ENCODE measurements at places on chromosomes 4 and X. TPM values are rescaled to one million over a fixed set of nuclear protein-coding genes. Genes with fewer than 3 reads are reported as not detected.

The EDA gene
- total RNA-seq = 12.8 TPM

The C4orf46 gene
- 3.4 TPM for total RNA-seq

The CITED1 gene
- not detected for total RNA-seq

The PRKG2 gene
- total RNA-seq = 0.17 TPM

The SULT1E1 gene
- total RNA-seq = not detected

The ARHGAP36 gene
- not detected for total RNA-seq

The NEUROG2 gene
- not detected for total RNA-seq

The AFP gene
- not detected for total RNA-seq

The GSX2 gene
- total RNA-seq = not detected

The SYN1 gene
- total RNA-seq = 9.4 TPM

The WDR17 gene
- 0.25 TPM for total RNA-seq

The CLDN22 gene
- not detected for total RNA-seq

GRCh38 chrX:154355094-154355775 lies 19.2 kb downstream of the FLNA start:
- peak; percentile 11 for DNase-seq

GRCh38 chrX:47169726-47170515 lies 23.7 kb upstream of the UBA1 start:
- peak; percentile 74 for DNase-seq

- no peak for DNase-seq
Measured at GRCh38 chr4:77776182-77777134, 42.7 kb downstream of the CNOT6L start.

DNA sequence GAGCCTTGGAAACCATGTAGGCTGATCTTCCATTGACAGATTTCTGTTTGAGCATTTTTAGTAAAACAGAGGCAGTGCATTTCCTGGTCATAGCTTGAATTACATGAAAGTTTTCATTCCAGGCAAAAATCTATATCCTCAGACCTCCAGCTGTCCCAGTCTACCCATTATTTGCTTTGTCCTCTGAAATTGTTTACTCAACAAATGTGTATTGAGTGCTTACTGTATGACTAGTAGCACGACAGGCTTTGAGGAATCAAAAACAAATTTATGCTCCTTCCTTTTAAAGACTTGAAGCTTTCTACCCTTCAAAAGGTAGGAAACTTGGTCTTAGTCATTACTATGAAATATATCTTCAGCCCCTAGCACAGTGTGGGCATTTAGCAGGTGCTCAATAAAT lies 307.9 kb upstream of the IGFBP7 start:
- DNase-seq = no peak

- no peak for DNase-seq
Measured at GRCh38 chrX:53456254-53456653, 22.1 kb upstream of the HSD17B10 start.

GRCh38 chr4:155889031-155889793 lies 14.3 kb upstream of the TDO2 start:
- DNase-seq = no peak

DNA sequence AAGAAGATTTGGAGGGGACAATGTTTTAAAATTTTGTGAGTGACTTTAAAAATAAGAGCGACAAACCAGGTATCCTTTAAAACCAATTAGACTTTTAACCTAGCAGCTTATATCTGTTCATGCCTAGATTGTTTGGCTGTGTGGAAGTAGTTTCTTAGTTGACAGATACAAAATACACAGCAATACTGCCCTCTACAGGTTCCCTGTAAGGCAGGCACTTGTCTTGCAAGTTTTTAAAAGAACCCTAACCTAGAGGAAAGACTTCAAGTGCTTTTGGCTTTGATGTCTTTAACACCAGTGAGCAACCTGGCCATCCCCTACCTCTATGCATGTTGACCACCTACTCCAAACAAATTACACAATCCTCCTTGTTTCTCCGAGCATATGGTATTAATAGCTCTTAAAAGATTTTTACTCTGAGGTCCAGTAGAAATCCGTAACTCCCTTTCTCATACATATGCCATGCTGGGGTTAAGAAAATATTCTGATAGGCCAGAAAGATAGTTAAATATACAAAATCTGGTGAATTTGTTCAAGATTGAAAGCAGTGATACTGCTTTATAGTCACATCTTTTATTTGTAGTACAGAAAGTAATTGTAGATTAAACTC lies 273.0 kb downstream of the ARHGAP24 start:
- DNase-seq = no peak

- no peak for DNase-seq
Measured at GRCh38 chrX:148904421-148905111, 404.1 kb downstream of the AFF2 start.

DNA sequence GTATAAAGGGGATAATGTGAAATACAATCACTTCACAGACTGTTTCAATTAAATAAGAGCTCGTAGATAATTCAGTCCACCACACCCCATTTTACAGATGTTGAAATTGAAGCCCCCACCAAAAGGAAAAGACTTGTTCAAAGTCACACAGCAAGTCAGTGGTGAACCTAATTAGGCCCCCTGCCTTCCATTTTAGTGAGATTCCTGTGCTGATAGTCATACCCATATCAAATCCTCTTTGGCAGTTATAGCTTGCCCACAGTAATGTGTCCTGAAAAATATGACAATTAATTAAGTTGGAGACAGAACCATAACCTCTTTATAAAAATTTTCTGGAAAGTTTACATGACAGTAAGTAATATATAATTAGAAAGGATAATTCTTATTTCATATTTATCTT lies 58.0 kb downstream of the AR start:
- DNase-seq = no peak

- DNase-seq = no peak
Measured at GRCh38 chr4:36392916-36393315, 111.5 kb downstream of the DTHD1 start.

- peak; percentile 15 for DNase-seq
Measured at GRCh38 chr4:7450775-7451433, 16.2 kb upstream of the PSAPL1 start.

DNA sequence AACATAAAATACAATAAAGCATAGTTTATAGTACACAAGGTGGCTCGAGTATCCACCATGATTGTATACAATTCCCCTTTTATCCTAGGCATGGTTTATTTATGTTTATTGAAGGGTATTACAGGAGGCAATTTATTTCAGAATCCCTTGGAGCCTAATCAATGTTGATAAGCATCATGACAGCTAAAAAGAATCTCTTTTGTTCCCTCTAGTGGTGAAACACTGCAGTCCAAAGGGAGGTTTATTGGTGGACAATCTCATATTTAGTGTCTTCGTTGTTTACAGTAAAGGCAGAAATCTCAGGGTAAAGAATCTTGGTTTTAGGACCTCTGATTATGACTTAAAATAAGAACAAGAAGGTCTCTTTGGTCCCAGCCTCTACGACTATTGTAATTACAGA lies 1712.5 kb downstream of the C4orf33 start:
- DNase-seq = no peak

DNA sequence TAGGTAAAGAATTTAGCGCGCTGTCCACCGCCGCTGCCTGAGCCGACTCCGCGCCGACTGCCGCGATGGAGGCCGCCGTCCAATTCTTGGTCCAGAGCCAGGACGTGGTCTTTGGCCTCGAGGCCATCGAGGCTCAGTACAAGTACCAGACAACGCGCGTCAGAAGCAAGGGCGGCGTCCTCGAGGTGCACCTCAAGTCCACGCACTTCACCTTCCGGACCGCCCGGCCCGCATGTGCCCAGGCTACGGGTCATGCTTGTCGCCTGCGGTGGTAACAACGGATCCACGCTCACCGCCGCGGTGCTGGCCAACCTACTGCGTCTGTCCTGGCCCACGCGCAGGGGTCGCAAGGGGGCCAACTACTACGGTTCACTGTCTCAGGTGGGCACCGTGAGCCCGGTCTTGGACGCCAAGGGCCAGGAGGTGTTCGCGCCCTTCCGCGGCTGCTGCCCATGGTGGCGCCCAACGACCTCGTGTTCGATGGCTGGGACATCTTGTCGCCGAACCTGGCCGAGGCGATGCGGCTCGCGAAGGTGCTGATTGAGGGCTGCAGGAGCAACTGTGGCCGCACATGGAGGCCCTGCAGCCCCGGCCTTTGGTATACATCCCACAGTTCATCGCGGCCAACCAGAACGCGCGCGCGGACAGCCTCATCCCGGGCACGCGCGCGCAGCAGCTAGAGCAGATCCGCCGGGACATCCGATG lies 128.0 kb downstream of the ANAPC4 start:
- peak; percentile 30 for DNase-seq

GRCh38 chrX:1453951-1454785 lies 1.5 kb upstream of the ASMTL start:
- DNase-seq = peak; percentile 92

GRCh38 chr4:95415346-95415771 lies 133.4 kb downstream of the UNC5C start:
- DNase-seq = no peak

GRCh38 chr4:169207436-169208089 lies 63.2 kb downstream of the SH3RF1 start:
- DNase-seq = no peak

GRCh38 chrX:68343551-68343950 lies 89.7 kb downstream of the OPHN1 start:
- no peak for DNase-seq

- DNase-seq = no peak
Measured at GRCh38 chrX:121000589-121000988, 15.0 kb upstream of the CT47A1 start.

- DNase-seq = no peak
Measured at GRCh38 chr4:180683186-180683585, 1560.0 kb upstream of the TENM3 start.

- no peak for DNase-seq
Measured at GRCh38 chr4:154018659-154019058, 229.8 kb upstream of the SFRP2 start.

- DNase-seq = no peak
Measured at GRCh38 chr4:41510179-41510578, 27.8 kb upstream of the LIMCH1 start.

GRCh38 chr4:138555584-138555983 lies 313.4 kb upstream of the SLC7A11 start:
- DNase-seq = no peak

DNA sequence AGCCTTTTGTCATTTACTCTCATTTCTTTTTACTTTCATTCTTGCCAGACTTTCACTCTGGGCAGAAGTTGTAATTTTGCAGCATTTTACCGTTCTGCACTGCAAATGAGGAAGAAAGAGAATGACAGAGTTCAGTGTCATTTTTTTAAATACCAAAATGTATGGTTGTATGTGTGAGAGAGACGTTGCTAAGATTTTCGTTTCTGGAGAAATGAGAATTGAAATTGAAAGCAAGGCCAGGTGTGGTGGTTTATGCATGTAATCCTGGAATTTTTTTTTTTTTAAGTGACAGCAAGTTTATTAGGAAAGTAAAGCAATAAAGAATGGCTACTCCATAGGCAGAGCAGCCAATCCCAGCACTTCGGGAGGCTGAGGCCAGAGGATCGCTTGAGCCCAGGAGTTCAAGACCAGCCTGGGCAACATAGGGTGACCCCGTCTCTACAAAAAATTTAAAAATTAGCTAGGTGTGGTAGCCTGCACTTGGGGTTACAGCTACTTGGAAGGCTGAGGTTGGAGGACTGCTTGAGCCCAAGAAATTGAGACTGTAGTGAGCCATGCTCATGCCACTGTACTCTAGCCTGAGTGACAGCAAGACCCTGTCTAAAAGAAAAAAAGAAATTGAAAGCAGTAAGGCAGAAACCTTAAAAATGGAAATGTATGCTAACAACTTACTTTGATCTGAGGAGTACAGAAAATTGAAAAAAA lies 12.9 kb downstream of the DCK start:
- no peak for DNase-seq

- DNase-seq = peak; percentile 52
Measured at GRCh38 chr4:84498203-84498934, 723 bp downstream of the NKX6-1 start.

DNA sequence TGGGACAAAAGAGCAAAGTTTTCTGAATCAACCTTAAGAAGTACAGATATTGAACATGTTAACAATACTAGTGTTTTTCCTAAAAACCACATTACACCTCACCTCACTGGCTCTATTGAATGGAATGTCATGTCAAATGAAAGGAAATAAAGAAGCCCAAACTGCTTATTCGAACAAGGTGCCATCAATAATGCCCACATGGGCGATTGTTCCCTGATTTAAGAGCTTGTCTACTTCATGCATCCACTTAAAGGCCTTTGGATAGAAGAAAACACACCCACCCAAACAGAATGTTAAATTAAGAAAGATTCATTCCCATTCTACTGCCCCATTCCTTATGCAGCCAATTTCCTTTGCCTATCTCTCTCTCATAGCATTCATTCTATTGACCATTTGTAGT lies 118.5 kb upstream of the PAQR3 start:
- DNase-seq = no peak

GRCh38 chrX:134753718-134754008 lies 95.4 kb upstream of the PLAC1 start:
- DNase-seq = no peak

DNA sequence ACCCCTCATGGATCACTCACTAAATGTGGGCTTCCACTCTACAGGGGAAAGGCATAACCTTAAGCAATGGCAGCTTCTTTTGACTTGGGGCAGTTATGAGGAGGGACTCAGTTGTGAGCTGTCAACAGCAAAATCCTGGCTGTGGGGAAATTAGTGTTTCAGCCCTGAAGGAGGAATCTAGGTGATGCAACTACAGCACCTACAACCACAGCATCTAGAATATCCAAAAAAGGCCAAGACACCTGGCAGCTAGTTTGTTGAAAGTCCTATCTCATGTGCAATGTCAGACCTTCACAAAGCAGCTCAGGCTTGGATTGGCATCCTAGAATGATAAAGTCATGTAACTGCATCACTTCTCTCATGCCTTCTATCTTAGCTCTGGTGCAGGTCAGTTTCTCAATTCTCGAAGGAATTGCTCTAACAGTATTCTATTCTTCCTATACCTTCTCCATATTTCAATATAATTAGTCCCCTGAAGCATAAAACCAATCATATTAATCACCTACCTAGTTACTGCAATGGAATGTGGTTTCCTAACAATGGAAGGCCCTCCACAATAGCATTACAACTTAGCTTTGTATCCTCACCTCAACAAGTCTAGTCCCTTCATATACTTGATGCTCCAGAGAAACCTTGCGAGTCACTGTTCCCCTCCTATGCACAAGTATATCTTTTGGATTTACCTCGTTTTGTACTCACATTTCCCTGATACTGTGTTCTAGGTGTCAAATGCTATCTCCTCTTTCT lies 5.5 kb upstream of the ANTXR2 start:
- no peak for DNase-seq

DNA sequence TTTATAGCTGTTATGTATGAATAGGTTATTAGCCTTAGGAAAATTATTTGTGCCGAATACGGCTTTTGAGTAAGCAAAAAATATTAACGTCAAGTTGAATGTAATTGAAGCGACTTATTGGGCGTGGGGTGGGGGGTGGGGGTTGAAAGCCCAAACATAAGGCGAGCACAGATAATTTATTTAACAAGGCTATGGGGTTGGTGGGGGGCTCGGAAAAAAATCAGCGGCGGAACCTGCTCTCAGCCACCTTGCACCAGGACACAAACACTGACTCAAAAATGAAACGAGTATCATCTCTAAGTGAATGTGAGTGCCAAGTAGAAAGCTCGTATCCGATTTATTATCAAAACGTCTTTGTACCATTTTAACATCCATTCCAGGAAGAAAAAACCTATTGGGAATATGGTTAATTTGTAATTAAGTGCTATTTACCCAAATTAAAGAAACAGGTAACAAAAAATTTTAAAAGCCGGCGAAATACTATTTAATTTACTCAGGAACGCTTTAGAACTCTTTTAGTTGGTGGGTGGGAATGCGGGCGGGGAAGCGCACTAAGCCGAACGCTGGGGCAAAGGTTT lies 902 bp upstream of the LARP1B start:
- no peak for DNase-seq
